Renal pelvis (tissue), 12 donors: ENCODE measurements at places on chromosomes 7 and 10.
A peak's percentile ranks its signal among the peaks of the same experiment; 100 is the strongest.

DNA sequence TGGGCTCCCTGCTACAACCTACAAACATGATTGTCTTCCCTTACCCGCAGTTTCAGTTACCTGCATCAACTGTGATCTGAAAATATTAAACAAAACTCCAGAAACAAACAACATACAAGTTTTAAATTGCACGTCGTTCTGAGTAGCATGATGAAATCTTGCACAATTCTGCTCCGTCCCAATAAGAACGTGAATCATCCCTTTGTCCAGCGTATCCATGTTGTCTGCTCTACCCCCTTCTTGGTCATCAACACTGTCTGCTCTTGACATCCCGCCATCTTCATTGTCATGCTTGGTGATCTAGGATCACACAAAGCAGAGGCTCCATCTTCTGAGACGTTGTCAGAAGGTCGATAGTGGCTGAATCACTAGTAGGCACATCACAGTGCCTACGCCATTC lies 53.9 kb downstream of the ACADSB start:
- DNase-seq: no peak

- no peak for DNase-seq
Measured at GRCh38 chr10:18068401-18068800, 71.8 kb upstream of the CACNB2 start.

DNA sequence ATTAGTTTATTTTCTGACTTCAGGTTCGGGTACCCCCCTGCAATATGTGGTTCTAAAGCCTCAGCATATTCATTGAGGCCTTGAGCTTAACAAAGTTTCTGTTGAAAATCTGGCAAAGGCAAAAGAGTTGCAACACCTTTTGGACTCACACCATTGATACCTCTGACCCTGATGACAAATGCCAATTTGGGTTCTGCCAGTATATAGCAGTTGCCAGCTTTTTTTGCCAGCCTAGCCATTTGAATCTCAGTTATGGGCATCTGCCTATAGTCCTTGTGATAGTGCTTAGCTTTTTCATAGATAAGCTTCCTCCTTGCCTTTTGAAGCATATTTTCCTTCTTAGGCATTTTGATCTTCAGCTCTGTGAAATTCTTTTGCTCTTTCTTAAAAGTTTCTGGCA lies 31.9 kb downstream of the LIPJ start:
- DNase-seq: no peak

- DNase-seq: no peak
Measured at GRCh38 chr10:29924436-29924835, 134.9 kb downstream of the JCAD start.

DNA sequence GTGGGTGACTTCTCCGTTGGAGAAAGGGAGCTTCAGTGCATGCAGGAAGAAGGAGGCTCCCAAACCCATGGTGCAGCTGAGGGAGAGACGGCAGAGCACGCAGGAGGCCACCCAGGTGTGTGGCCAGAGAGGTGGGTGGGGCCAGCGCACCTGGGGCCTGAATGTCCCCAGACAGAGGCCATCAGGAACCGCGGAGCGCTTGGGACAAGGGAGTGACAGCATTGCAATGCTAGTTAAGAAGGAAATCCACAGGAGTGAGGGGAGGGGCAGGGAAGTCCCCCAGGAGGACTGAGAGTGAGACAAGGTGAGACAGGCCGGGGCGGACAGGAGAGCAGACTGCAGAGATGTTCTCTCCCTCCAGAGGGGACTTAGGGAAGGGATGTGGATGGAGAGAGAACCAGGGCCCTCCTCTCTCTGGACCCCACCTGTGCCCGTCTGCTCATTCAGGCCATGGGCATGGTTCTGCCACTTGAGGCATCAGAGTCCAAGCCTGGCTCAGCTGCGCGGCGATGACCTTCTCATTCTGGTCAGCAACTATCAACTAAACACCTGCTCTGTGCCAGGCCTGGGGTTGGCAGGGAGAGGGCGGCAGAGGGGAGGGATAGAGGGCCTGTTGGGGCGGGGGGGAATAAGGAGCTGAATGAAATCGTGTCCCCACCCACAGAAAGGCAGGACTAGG lies 69.4 kb upstream of the COL13A1 start:
- no peak for DNase-seq

DNA sequence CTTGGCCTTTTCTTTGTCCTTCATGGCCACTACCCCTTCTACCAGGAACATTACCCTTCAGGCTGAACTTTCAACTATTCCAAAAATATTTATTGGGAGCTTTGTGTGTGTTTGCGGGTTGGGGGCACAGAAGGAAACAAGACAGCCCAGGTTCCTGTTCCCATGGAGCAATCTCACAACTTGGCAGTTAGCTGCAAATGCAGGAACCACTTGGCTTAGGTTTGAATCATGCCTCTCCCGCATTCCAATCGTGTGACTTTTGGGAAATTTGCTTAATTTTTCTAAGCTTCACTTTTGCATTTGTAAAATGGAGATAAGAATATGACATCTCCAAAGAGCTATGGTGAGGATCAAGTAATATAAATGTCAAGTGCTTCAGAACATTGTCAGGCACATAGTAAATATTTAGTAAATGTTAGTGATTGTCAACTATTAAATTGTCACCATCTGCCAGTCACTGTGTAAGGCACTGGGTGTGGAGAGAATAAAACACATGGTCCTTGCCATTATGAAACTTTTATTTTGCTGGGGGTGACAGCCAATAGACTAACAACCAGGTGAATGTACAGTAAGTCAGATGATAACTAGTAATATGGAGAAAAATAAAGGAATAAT lies 277.1 kb downstream of the SNX13 start:
- DNase-seq: no peak

GRCh38 chr7:46033592-46033991 lies 112.5 kb upstream of the IGFBP3 start:
- DNase-seq: no peak

DNA sequence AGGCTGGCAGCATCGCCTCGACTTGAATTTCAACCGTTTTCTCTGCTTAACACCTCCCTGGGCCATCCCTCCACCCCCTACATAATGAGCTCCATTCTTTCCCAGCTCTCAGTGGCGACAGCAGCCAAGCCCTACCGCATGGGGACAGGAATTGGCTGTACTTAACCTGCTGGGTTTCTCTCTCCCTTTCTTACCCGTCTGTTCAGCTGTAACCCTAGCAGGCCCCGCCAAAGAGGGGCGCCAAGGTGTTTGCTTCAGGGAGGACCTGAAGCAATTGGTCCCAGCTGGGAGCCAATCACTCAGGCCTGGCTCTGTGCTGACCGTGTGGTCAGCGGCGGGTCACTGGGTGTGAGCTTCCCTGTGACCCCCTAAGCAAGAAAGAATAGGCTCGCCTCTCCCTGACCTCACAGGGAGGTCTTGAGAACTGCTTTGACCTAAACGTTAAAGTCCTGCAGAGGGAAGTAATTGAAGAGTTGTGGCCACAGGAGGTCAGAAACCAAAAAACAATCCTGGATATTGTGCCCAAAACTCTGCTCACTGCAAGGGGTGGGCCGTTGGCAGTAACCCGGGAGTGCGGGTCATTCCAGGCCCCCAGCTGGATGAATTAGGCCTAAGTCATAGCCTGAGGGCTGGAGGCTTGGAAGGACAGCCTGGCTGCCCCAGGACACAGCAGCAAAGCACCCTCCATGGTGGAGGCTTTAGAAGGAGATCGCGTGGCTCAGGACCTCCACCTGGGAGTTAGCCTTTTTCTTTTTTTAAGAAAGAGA lies 114.6 kb downstream of the ITIH5 start:
- no peak for DNase-seq

DNA sequence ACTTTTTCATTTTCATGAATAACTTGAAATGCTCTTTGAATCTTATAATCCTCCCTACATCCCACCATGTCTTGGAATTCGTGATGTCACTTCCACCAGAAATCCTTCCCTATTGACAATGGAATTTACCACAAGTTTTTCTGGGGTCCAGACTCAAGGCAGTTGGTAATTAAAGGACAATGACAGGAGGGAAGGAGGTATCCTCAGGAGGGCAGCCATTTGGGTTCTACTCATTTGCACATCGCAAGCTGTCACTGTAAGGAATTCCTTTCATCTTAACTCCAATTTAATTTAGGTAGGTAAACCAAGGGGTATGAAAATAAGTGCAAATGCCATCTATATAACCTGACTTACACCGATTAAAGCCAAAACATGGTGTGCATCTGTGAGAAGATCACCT lies 21.9 kb downstream of the LRRC17 start:
- DNase-seq: no peak

DNA sequence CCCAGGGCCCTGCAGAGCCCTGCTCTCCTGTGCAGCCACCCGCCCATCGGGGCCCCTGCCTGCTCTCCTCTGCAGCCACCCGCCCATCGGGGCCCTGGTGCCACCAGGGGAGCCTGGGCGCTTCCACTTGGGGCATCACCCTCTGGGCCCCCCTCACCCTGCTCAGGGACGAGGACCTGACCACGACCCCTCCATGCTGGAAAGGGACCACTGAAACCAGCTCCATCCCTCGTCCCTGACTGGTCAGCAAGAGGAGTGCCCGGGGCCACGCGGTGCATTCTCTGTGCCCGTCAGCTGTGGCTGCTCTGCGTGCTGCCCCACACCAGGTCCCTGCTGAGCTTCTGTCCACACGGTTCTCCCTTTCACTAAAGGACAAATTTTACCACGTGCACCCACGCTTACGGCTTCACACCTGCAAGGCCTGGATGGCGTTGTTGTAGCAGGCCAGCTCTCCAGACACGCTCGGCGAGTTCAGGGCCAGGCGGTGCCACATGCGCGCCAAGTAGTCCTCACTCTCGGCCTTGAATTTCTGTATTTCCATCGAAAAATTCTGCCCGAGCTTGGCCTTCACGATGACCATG lies 57.6 kb downstream of the CFAP46 start:
- no peak for DNase-seq

DNA sequence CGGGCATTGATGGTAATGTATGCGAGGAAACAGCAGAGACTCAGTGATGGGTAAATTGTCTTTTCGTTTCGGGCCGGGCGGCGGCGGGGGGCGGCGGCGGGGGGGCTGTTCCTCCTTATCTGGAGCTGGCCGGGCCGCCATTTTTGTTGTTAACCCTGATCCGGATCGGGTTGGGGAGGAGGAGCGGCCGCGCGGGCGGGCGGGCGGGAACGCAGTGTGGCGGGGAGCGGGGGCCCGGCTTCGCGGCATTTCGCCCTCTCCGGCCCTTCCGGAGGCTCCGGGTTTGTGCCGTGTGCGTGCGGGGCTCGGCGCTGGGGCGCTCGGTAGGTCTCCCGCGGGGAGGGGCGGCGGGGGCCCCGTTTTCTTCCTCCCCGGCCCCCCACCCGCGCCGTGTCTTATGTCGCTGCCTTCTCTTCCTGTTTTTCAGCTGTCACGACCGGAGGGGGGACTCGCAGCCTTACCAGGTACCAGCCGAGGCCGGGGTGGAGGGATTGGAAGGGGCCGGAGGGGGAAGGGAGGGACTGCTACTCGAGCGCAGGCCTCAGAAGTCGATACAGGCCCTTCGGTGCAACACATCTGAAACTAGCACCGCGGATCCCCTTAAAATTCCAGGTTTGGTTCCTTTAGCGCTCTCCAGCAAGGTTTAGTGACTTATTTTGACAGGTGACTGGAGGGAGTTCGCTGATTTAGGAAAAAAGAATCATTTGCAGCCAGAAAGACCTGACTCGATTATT lies 820 bp downstream of the WAC start:
- DNase-seq: peak; percentile 45

- no peak for DNase-seq
Measured at GRCh38 chr7:98110249-98111022, 3.8 kb downstream of the LMTK2 start.

GRCh38 chr7:43905956-43906330 lies 453 bp downstream of the URGCP start:
- DNase-seq: peak; percentile 45

- no peak for DNase-seq
Measured at GRCh38 chr10:103473261-103473671, 5.8 kb downstream of the CALHM3 start.

- peak; percentile 54 for DNase-seq
Measured at GRCh38 chr10:95864906-95865813, 42.6 kb upstream of the CC2D2B start.

DNA sequence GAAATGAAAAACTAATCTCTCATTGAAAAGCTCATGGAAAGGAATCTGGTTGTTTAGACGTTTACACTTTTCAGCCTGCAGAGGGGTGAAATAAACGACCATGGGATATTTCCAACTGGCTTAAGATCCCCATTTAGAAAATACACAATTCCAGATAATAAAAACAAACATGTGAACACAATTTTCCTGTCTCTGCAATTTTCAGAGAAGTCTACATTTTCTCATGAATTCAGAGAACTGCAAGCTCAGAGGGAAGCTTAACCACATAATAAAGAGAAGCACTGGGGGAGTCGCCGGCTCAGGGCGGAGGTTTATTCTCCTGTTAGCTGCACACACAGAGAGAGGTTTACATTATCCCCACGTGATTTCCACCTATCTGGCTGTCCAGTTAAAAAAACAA lies 215.2 kb downstream of the FANK1 start:
- DNase-seq: no peak

DNA sequence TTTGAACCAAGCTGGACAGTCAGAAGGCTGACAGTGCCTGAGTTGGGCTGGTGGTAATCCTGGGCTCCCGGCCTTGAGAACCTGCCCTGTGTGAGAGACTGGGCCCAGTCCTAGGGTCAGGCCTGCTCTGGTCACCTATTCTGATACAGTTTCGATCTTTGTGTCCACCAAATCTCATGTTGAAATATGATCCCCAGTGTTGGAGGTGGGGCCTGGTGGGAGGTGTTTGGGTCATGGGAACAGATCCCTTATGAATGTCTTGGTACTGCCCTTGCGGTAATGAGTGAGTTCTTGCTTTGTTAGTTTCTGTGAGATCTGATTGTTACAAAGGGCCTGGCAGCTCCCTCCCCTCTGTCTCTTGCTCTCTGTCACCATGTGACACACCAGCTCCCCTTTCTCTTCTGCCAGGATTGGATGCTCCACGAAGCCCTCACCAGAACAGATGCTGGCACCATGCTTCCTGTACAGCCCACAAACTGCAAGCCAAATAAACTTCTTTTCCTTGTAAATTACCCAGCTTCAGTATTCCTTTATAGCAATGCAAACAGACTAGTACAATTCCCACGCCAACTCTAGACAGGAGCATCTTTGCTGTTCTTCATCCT lies 111.8 kb upstream of the ZNF438 start:
- no peak for DNase-seq

DNA sequence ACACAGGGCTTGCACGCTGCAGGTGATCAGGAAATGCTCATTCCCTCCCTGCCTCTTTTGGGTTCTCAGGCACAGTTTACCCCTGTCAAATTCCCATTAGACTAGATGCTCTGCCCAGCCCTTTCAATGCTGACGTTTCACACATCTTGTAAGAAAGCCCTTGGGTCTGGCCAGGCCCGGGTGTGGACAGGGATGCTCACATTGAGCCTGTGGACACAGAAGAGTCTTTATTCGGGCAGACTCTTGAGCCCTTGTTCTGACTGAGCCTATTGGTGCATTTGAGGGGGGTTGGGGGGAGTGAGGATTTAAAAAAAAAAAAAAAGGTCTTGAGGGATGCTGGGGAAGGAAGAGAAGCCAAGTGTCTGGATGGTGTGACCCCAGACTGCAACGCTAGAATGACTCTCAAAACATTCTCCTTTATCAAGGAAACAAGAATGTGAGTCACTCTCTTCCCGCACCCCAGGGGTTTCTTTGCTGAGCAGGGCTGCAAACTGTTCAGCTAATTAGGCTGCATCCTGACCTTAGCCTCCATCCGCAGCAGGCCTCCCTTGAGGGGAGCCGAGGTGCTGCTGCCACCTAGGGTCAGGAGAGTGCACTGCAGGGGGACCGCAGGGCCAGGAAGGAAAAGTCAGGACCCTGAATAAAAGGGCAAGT lies 53.6 kb upstream of the TMEM72 start:
- no peak for DNase-seq

- no peak for DNase-seq
Measured at GRCh38 chr10:125156196-125156595, 4.2 kb downstream of the CTBP2 start.
